Stimulated activated CD4-positive, alpha-beta T cell treated with anti-CD3 and anti-CD28 coated beads, TNF-alpha, amount 100 ng/mL, for 48 hours (primary cell): ENCODE measurements at places on chromosomes 7 and 10.

- no peak for DNase-seq
Observed at GRCh38 chr10:35219891-35220890, 93.5 kb downstream of the CREM start.

DNA sequence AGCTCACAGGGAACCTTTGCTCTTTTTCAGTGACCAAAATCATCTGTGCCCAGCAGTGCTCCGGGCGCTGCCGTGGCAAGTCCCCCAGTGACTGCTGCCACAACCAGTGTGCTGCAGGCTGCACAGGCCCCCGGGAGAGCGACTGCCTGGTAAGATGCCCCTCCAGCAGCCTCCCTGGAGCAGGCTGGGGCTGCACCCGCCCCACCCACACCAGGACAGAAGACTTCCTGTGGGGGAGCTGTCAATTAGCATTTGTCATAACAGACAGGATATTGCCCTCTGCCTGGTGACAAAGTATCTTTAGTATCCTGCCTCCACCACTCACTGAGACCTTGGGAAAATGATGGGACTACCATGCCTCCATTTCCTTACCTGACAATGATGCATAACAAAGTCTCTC lies 133.7 kb downstream of the EGFR start:
- no peak for DNase-seq

DNA sequence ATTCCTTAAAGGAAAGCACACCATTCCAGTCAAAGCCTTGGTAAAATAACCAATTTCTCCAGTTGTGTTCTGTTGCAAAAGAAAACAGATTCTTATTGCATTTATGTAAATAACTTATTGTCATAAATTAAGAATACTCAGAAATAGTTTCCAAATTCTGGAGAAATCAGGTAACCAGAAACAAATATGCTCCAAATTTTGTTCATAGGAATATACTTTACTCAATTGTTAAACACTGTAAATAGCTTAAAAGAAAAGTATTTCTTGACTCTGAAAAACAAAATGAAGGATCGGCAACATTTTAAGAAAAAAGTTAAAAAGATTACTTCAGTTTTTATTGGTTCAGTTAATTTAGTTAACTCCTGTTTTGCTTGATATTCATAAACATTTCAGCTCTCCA lies 67.1 kb upstream of the PIK3CG start:
- no peak for DNase-seq

DNA sequence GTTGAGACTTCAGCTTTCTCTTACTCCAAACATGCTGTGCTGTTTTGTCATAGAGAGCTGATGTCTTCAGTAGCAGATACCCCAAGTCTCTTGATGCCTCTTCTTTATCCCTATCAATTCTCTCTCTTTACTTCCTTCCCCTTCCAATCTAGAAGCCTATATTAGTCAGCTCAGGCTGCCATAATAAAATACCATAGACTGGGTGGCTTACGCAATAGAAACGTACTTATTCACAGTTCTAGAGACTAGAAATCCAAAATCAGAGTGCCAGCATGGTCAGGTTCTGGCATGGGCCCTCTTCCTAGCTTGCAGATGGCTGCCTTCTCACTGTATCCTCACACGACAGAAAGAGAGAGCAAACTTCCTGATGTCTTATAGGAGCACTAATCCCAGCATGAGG lies 9.0 kb upstream of the GARS1 start:
- no peak for DNase-seq

- DNase-seq = no peak
Observed at GRCh38 chr7:101923602-101923985, 106.2 kb downstream of the CUX1 start.

- no peak for DNase-seq
Observed at GRCh38 chr10:11789306-11789705, 33.9 kb upstream of the PROSER2 start.

DNA sequence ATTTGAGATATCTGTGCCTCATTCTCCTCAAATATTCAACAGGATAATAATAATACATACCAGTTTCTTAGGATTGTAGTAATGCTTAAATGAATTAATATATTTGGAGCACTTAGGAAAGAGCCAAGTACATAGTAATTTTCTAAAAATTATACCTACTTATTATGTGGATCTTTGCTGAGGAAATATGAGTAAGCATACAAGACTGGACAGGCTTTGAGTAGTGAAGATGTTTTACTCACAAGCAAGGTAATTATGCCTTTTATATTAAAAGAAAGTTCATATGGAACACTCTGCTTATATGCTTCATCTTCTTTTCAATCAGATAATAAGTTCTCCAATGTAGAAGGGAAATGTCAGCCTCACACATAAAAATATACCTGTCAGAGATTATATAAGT lies 337.5 kb upstream of the KAT6B start:
- DNase-seq = no peak

DNA sequence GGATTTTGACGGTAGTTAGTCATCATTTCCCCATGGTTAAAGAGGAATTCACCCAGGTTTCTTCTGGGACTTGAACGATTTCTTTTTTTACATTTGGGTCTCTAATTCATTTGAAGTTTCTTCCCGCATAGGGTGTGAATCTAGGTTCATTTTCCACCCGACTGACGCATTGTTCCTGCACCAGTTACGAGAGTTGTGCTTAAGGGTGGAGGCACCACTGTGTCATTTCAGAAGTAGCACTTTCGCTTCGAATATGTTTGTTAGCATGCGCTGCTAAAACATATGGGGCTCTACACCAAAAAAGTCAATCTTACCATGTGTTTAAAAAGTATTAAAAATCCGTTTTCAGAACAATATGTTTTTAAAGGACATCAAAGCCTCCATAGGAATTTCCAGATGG lies 140.3 kb downstream of the VIPR2 start:
- DNase-seq = peak; percentile 22

- no peak for DNase-seq
Observed at GRCh38 chr7:155410431-155410830, 47.5 kb upstream of the EN2 start.

DNA sequence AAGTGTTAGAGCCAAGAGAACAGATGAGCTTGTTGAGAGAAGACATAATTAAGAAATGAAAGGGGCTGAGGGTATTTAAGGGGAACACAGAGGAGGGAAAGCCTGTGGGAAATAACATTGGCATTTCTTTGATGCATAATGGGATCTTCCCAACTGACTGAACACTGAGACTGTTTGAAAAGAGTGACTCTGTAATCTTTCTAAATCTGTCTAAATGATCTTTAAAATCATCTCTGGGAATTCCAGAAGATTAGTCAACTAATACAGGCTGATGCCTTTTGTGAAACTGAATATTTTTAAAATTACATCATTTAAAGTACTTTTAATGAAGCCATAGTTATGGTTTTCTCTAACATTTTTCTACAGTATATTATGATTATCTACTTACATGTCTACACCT lies 17.4 kb upstream of the SLC35G1 start:
- no peak for DNase-seq

- DNase-seq = no peak
Observed at GRCh38 chr7:118152149-118152548, 31.8 kb upstream of the LSM8 start.

DNA sequence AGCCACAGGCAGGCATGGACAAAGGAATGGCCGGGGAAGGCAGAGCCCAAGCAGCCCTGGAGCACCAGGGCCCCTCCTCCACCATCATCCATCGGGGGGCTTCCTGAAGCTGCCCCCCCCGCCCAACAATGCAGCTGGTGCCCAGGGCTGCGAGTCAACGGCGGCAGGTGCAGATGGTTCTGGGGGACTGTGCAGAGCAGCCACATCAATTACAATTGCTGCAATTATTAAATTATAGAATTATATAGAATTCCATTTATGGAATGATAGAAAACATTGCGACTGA lies 28.3 kb downstream of the EBF3 start:
- DNase-seq = no peak

- DNase-seq = peak; percentile 70
Observed at GRCh38 chr10:17029581-17030271, 99.9 kb downstream of the CUBN start.

- no peak for DNase-seq
Observed at GRCh38 chr7:30920021-30920583, 8.4 kb downstream of the AQP1 start.

- no peak for DNase-seq
Observed at GRCh38 chr7:42292991-42293521, 56.0 kb upstream of the GLI3 start.

DNA sequence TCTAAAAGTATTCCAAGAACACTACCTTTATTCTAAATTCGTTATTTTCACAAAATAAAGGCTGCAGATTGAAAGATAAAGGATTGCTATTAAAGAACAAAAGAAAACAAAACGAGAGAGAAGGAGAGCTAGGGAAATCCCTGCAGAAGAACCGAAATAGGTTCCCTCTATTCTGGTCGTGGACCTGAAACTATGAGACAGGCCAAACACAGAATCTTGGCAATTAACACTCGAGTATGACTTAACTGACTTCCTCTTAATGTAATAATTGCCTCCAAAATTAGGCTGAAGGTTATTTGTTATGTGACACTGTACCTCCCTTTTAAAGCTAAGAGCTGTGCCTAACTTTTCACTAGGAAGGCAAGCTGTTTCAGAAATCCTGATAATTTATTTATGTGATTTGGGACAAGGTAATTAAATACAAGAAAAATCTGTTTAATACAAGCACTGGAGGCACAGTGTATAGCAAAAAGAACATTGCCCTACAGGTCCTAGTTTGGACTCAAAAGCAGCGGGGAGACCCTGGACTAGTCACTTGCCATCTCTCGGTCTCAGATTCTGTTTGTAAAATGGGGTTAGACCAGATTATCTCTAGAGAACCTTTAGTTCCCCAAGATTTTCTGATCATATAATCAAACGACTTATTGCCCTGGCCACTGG lies 11.6 kb downstream of the NAMPT start:
- DNase-seq = no peak

DNA sequence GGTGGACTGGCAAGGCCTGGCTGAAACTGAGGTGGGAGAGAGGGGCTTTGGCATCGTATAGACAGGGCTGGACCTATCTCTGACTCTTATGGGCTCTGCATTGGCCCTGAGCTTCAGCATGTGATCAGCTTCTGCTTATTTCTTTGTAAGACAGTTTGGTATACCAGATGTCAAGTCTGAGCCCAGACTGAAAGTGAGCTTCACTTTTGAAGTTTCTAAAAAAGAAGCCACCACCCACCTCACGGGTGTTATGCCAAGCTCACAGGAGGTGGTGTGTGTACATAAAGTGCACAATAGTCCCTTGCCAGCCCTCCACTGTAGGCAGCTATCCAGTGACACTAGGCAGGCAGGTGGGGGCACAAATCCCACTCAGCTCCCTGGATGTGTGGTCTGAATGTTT lies 68.7 kb upstream of the SEPHS1 start:
- DNase-seq = no peak

DNA sequence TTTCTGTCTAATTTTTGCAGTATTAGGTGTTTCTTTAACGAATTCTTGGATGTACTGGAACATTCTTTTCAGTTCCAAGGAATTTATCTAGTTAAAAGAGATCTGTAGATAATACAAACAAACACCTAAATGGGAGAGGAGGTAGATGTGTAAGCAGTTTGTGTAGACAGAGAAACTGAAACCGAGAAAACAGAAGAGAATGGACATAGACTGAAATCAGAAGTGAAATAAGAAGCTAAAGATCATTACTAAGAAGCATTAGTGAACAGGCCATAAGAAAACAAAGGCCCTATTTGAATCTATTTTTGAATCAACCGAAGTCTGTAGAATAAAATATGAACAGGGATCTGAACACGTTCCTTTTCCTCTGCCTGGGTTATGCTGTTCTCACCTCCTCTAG lies 26.5 kb upstream of the TMEM229A start:
- DNase-seq = no peak

- no peak for DNase-seq
Observed at GRCh38 chr10:29691564-29692072, 56.8 kb upstream of the SVIL start.

DNA sequence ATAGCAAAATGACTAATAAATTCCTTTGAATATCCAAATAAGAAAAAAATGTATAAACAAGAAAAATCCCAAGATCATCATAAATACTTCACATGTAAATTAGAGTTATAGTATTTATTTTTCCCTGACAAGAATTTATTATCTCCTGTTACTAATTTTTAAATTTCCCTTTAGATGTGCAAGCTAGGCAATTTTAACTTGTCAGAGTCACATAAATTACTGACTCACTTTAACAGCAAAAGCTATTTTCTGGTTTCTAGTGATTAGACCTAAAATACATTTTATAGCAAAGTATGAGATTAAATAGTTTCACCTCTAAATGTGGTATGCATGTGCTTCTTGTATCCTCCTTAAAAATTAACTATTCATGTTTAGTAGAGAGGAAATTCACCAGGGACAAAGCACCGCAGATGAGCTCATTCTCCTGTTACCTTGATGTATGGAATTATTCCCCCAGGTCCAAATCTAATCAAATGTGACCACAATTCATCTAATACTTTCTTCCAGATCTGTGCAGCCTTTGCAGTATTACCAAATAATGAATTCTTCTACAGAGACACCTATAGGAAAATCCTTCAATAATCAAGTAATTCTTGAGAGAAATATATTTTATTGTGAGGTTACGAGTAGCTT lies 621.2 kb downstream of the DNAJB9 start:
- DNase-seq = no peak

- DNase-seq = no peak
Observed at GRCh38 chr7:106865130-106866041, at the start of gene PIK3CG. Gene PIK3CG, plus strand, starts transcription at chr7:106865282. Its CDS starts 2,280 bp downstream, at chr7:106867562.

DNA sequence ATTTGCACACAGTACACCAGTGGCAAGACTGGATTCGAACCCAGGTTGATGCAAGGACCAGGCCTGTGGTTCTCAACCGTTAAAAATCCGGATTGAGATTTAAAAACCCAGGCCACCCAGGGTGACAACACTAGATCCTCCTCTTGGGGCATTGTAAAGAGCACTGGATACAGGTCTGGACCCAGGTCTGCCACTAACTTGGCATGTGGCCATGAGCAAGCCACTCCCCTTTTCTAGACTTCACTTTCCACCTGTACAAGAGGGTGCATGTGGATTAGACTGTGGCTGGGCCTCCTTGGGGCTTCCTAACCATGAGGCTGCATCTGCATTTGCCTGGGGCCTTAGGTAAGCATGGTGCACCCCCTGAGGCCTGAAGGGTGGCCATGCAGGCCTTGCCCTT lies 21.7 kb upstream of the SLC29A3 start:
- no peak for DNase-seq

GRCh38 chr7:157863176-157863575 lies 526.4 kb downstream of the DNAJB6 start:
- DNase-seq = no peak

- no peak for DNase-seq
Observed at GRCh38 chr10:71271662-71272055, 47.4 kb upstream of the SLC29A3 start.

- DNase-seq = no peak
Observed at GRCh38 chr10:33862536-33863105, 528.2 kb upstream of the NRP1 start.

GRCh38 chr7:124686543-124687171 lies 78.9 kb downstream of the GPR37 start:
- no peak for DNase-seq

- DNase-seq = no peak
Observed at GRCh38 chr10:124047427-124048152, 45.8 kb downstream of the CHST15 start.

DNA sequence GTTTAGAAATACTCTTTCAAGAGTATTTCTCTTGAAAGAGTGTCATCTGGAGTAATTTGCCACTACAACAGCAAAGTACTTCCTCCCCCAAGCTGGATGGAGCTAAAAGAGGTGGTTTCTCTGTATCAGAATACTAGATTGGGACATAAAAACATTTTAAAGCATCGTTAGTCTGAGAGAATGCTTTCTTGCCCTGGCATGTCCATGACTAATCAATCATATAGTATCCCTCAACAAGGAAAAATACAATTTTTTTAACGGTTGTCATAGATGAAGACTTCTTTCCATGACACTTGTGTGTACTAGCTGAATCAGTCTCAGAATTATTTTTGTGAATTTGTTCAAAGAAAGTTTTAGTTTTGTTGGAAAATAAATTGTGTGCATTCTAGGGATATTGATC lies 237.9 kb downstream of the NEBL start:
- DNase-seq = no peak

- DNase-seq = no peak
Observed at GRCh38 chr7:125358551-125359167, 429.0 kb upstream of the POT1 start.
